Mesenchymal stem cell (in vitro differentiated cells and primary cell): ENCODE measurements at places on chromosomes 5 and 9.

DNA sequence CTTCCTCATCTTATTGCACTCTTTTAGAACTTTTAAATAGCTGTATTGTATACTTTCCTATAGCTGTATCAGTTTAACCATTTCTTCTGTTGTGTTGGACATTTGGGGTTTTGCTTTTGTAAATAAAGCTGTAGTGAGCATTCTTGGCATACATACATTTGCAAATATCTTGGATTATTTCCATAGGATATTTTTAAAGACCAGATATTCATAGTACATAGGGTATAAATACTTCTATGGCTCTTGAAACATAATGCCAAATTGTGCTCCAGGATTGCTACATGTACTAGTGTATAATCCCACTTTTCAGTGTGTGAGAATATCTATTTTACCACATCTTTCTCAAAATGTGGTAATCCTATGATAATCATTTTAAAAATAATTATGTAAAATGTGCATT lies 51.2 kb downstream of the SCAMP1 start:
- no peak for DNase-seq

- DNase-seq, result peak; percentile 43
These were observed 109.3 kb upstream of the HAND1 start for GRCh38 chr5:154587123-154588026.

- DNase-seq, result no peak
These were observed 233.9 kb upstream of the RPS23 start for GRCh38 chr5:82512025-82512424.

DNA sequence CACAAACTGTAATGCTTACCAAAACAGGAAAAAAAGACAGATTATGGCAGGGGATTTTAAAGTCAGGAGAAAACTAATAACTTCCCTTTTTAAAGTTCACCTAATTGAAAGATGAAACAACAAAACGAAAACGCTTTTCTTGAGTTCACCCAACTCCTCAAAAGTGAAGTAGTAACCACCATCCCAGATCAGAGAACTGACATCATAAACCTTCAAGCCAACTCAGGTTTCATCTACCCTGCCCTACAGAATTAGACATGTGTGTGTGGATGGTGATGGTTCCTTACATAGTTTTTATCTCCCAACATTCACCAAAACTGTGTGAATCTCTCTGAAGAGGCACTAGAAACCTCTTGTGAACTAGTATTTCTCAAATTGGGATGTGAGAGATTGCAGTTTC lies 195.2 kb upstream of the PTGER4 start:
- DNase-seq, result no peak

DNA sequence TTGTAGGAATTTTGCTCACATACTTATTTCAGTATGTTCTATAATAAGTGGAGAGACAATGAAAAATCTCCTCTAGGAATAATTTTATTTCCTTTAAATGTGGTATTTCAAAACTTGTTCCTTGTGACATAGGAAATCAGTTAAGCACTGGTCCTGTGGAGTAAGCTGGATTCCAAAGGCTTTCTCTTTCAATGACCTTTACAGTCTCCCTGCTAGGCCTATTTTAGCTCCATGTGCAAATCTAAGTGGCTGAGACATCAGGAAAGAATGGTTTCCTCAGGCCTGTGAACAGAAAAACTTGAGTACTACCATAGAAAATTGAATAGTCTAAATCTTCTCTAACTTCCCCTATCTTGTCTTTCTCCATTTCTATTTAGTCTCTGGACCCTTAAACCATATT lies 514.2 kb upstream of the TLE4 start:
- peak; percentile 55 for DNase-seq

DNA sequence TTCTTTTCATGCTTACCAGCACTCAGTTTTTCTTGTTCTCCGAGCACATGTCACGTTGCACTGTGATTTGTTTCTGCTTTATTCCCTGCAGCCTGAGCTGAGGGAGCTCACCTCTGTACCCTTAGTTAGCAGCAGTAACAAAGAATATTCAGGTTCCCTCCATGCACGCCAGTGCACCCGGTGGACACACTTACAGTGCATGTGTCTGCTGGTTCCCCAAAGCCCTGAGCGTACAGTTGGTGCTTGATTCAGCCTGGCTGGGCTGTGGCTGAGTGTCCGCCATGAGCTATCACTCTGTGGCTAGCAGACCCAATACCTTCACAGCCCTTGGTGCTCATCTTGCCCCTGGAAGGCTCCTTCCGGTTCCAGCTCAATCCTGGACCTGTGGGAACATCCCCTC lies 93.5 kb downstream of the MVB12B start:
- DNase-seq, result no peak

GRCh38 chr9:78010445-78010844 lies 21.2 kb downstream of the GNAQ start:
- no peak for DNase-seq

- DNase-seq, result no peak
These were observed 7.9 kb downstream of the PLK2 start for GRCh38 chr5:58451732-58452565.

GRCh38 chr5:36915653-36916052 lies 39.1 kb downstream of the NIPBL start:
- DNase-seq, result no peak

DNA sequence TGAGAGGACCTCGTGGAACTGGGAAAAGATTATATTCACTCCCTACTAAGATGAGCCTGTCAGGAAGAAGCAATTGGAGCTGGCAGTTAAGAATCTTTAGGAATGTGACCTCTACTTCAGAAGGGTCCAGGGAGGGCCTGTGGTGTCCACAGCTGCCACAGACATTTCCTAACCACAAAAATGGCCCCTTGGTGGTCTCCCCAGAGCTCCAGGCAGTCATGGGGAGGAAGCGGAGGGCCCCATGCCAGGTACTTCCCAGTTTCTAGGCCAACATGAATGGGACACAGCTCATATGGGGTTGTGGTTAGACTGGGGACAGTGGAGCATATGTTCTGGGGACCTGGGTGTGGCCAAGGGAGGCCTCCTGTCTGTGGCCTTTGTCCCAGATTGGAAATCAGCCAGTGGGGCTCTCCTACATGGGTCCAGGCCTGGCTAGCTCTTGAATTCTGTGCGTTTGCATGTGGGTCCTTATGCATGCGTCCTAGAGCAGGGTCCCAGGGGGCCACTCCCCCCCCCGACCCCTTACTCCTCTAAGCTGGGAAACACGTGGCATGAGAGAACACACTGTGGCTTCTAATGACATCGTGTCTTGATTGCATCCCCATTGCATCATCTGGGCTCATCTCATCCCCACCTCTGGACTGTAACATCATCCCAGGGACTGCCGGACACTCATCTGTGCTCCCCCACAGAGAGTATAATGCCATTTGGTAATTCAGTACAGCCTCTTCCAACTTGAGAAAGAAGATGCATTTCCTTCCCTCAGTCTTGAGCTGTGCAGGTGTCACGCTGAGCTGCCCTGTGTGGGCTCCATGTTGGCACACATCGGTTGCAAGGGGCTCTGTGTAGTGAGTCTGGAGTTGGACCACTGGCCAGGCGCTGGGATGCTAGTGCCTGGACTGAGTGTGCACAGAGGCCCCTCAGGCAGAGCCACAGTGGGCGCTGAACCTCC lies 31.3 kb downstream of the IRF1 start:
- DNase-seq, result peak; percentile 89

GRCh38 chr5:35987776-35988175 lies 3.4 kb downstream of the UGT3A1 start:
- no peak for DNase-seq

DNA sequence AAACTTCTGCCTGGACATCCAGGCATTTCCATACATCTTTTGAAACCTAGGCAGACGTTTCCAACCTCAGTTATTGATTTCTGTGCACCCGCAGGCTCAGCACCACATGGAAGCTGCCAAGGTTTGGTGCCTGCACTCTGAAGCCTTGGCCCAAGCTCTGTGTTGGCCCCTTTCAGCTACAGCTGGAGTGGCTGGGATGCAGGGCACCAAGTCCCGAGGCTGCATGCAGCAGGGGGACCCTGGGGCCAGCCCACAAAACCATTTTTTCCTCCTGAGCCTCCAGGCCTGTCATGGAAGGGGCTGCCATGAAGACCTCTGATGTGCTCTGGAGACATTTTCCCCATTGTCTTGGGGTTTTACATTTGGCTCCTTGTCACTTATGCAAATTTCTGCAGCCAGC lies 49.9 kb downstream of the NFX1 start:
- no peak for DNase-seq

DNA sequence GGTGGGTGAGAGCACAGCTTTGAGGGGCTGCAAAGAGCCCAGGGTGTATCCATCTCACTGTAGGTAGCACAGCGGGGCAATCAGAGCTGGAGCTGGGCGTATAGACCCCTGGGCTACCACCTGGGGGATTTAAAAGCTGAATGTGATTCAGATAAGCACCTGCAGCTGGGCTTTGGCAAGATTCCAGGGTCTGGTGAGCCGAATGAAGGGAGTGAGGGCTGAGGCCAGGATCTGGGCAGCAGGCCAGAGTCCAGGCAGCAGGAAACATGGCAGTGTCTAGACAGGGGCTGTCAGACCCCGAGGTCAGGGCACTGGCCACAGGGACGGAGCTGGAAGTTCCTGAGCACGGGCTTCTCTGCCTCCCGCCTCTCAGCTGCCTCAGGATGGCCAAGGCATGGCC lies 8.7 kb downstream of the ASS1 start:
- peak; percentile 41 for DNase-seq

DNA sequence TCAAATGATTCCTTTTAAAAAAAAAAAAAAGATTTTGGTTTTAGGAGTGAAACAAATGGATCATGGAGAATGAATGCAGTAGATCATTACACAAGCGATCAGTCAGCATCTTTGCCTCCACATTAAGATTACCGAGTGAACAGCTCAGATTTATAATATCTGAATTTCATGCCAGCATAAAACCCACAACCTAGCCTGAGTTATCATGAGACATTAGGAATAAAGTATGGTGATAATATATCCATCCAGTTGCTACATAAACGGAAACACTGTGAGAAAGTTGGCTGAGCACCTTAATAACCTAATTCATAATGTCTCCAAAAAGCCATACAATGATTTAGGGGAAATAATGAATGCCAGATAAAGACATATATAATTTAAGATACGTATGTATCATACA lies 553.1 kb upstream of the TUSC1 start:
- DNase-seq, result no peak

GRCh38 chr5:100731768-100732167 lies 171.3 kb downstream of the ST8SIA4 start:
- DNase-seq, result peak; percentile 2

- DNase-seq, result no peak
These were observed 216.7 kb downstream of the SMARCA2 start for GRCh38 chr9:2231829-2232228.

DNA sequence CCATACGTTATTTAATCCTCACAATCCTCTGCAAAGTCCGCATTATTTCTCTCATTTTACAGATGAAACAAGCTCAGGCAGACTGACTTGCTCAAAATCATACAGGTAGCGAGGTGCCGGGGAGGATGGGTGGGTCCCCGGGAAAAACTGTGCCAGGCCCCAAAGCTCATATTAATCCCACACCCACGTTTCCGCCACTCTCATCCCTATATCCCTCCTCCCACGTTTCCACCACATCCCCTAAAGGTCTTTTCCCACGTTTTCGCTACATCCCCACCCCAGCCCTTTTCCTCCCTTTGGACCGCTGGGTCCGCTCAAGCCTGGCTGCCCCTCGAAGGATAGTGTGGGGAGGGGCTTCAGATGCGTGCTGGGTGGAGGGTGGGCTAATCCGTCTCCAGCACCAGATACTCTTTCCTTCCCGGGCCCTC lies 434 bp upstream of the FSD1L start:
- DNase-seq, result no peak

- no peak for DNase-seq
These were observed 194.4 kb upstream of the PTGER4 start for GRCh38 chr5:40485021-40485998.

GRCh38 chr9:79104951-79105350 lies 466.8 kb upstream of the TLE4 start:
- no peak for DNase-seq

- DNase-seq, result peak; percentile 95
These were observed 85.8 kb upstream of the DMRT1 start for GRCh38 chr9:755454-756381.

DNA sequence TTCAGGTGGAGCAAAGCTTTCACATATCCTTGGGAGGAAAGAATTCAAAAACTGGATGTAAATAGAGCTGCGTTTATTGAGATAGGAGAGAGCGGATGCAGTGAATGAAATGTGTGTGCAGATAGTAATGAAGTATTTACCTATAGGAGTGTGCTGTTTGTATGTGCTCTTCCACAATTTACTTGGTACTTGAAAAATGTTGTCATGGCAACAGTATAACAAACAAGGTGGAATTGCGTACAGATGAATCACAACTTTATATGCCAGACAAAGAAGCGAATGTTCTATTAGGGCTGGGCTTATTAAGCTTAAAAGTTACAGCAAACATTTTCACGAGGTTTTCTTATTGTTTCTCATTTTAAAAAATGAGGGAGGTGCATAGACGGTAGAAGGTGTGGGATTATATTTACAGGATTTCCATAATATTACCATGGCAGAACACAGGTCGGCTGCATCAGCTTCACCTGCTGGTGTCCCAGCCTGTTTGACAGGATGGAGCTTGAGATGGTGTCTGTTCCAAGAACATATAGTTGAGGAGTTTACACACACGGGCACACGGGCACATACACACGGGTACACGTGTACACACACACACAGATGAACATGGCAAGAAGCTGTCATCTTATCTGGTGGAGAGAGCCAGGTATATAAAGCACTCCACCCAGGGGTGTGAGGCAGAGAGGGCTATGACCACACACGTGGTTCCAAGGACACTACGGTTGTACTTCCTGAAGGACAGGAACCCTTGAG lies 155.7 kb downstream of the RMI1 start:
- peak; percentile 78 for DNase-seq

DNA sequence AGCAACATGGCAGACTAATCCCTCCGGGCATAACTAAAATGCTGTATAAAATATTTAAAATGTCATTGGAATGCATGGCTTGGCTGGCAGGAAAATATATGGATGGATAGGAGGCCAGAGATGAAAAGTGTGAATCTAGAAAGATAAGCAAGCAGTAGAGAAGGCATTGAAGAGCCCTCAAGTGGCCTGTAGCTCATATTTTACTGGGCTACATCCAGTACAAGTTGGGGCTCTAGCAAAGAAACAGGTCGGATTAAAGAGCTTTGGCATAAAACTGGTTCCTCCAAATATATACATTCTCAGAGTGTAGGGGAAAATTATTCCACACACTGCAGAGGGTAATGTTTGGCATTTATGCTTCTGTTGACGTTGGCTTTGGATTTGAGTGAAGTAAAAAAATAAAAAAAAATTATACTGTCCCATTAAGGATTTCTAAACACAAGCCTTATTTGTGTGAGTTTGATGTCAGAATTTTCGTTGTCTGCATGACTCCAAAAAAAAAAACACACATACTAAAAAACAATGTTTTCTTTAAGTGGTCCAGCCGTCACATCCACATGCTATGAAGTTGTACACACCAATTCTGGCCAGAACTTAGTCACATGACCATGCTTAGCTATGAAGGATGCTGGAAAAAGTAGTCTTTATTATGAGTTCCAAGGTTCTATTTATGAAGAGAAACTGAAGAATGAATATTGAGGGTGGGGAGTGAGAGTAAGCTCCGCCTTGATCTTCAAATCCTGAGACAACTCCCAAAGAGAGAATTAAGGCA lies 147.0 kb downstream of the TLE1 start:
- no peak for DNase-seq

DNA sequence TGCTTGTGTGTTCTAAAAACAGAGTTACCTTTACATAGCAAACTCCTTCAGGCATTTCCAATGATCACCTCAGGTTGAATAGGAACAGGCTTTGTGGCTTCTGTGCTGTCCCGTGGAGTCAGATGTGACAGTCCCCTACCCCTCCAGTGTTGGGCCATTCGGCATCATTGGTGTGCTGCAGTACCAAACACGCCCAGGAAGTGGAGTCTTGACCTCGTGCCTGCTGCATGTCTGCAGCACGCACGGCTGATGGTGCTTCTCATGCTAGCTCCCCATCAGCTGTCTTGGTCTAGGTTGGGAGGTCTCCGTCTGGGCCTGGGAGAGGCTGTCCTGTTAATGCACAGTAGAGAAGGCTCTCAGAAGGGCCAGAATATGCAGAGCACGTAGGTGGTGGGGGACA lies 42.5 kb upstream of the PHF2 start:
- DNase-seq, result no peak
